ENCODE measurements at places on chromosomes 3 and 15.

DNA sequence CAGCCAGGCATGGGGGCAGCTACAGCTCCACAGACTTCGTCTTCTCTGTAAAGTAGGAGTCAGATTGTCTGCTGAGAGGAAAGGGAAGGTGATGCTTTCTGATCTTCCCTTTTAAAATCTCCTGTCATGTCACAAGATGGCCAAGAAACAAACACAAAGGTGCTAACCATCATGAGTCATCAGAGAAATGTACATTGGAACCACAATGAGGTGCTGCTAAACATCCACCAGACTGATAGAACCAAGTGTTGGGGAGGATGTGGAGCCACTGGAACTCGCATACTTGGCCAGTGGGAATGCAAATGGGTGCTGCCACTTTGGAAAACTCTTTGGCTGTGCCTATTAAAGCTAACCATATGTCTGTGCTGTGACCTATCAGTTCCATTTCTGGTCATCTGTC lies 268.8 kb downstream of the SLCO3A1 start:
- DNase-seq = no peak

- no peak for DNase-seq
Observed at GRCh38 chr15:90031231-90031791, 30.2 kb downstream of the ZNF710 start.

- no peak for DNase-seq
Observed at GRCh38 chr3:4448187-4448586, 18.9 kb downstream of the SUMF1 start.

- no peak for DNase-seq
Observed at GRCh38 chr3:89955156-89955555, 847.7 kb downstream of the EPHA3 start.

DNA sequence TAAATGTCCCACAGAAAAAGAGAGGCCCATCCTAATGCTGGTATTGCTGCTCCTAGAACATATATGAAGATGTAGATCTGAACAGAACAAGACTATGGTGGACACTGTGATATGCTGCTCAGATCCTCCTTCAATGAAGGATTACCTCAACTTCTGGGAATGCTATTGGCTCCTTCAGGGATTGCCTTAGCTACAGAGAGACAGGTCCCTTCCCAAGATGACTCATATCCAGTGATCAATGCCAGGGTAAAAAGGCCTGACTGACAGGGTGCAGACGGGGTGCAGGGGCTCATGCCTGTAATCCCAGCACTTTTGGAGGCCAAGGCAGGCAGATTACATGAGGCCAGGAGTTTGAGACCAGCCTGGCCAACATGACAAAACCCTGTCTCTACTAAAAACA lies 20.5 kb upstream of the STAG1 start:
- no peak for DNase-seq

- DNase-seq = no peak
Observed at GRCh38 chr15:45384700-45385099, 6.4 kb upstream of the GATM start.

DNA sequence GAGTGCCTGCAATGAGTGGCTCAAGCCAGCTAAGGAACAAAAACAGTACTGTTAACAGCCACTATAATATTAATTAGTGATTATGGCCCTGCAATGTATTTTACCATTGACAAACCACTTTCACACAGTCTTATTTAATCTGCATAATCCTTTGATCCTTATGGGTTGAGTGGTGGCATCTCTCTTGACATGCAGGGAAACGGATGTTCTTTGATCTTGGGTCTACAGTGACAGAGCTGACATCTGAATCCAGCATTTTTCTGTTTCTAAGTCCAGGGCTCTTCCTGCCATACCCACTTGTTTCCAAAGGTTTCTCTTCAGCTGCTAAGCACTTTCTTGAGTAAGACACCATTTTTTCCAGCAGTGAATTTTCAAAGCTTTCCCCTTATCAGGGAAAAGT lies 277.7 kb upstream of the ROPN1 start:
- no peak for DNase-seq

- no peak for DNase-seq
Observed at GRCh38 chr3:185402561-185402960, 39.6 kb downstream of the MAP3K13 start.

DNA sequence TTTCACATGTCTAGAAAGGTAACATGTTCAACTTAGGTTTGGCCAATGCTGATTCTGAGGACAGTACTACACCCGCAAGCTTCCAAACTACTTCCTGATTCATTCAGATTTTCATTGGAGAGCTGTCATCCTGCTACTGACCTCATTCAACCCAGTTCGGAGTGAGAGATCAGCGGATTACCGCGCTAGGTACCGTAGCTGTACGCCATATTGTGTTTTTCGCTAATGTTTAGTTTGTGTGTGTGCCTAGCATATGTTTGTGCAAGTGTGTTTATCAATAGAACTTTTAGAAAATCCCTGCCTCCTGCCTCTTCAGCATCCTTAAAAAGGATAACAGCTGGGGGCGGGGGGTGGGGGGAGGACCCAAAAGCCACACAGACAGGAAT lies 1.1 kb downstream of the ZBTB20 start:
- DNase-seq = peak; percentile 39

GRCh38 chr15:38028869-38029268 lies 94.4 kb downstream of the TMCO5A start:
- DNase-seq = no peak

DNA sequence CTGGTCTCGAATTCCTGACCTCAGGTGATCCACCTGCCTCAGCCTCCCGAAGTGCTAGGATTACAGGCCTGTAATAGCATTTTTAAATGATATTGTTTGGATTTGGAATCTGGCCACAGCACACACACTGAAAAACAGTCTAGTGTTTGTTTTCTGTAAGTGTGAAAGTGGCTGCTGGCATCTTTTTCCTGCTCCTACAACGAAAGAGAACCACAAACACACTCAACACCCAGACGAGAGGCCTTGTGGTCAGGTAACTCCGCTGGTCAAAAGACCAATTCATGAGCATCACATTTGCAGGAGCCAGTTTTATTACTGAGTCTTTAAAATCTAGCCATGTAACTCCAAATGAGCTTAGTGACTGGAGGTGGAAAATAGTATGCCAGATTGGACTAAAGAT lies 50.2 kb downstream of the IMPG2 start:
- DNase-seq = no peak

GRCh38 chr3:119409844-119410243 lies 53.6 kb downstream of the TMEM39A start:
- no peak for DNase-seq

DNA sequence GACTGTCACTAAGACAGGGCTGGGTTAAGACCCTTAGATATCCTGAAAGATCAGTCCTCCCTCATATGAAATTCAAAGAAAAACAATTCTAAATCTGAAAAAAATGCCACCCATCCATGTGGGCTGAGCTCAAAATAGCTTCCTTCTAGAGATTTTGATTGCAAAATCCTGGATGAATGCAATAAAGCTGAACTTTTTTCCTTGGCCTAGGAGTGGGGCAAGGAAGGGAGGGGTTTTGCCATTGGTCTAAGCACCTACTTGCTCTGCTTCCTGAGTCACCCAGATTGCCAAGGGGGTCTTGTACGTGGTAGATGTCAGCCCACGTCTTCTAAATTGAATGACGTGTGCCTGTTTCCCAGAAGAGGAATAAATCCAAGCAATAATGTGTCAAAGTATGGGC lies 15.3 kb upstream of the SMAD3 start:
- no peak for DNase-seq

DNA sequence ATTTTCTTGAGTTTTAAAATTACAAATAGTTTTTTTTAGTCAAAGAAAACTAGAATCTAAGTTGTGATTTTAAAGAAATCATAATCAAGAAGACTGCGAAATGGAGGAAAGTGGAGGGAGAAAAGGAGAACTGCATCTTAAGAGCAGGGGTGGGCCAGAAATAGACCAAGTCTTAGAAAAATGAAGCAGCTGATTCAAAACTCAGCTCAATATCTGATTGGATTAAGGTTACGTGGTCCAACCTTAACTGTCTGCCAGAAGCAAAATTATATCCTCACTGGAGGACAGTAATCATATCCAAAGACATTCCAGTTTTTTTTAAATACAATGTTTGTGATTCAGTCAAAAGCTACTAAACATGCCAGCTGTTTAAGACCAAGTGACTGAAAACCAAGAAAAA lies 41.4 kb downstream of the CHSY1 start:
- no peak for DNase-seq

GRCh38 chr15:52567871-52568600 lies 794 bp downstream of the ARPP19 start:
- peak; percentile 55 for DNase-seq

- no peak for DNase-seq
Observed at GRCh38 chr3:63905731-63906620, 6.2 kb downstream of the SCAANT1 start.

- no peak for DNase-seq
Observed at GRCh38 chr3:187783098-187783497, 37.8 kb upstream of the BCL6 start.

- no peak for DNase-seq
Observed at GRCh38 chr3:36409862-36410261, 29.6 kb downstream of the STAC start.

- DNase-seq = no peak
Observed at GRCh38 chr15:34331809-34332208, 5.8 kb downstream of the SLC12A6 start.

DNA sequence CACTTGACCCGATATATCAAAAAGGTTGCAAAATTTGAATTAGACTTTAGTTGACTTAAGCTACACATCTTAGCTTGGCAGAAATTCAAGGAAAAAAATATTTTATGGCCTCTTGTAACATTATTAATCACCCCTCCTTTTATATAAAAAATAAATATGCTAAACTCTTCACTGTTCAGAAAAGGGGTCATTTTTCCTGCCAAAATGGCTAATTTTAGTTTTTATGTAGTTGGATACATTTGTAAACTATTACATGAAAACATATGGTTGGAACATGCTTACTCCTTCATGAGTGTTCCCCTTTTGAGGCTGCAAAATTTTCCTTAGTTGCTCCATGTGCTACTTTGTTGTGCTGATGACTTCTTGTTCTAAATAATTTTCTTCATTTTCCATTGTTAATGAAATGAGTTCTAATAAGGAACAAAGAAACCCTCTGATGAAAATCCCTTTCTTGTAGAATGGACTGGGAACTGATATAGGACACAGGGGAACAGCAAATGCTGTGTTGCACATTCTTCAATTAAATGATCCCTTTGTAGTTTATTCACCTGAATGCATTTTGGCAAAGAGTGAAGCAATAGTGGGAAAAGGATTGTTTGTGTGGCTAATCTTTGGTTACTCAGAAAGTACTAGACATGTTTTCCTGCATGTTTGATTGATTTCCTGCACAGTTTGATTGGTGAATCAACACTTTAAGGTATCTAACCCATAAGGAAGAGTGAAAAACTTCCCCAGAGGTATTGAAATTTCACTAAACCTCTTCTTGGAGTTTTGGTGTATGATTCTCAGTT lies 349.3 kb downstream of the TIGIT start:
- no peak for DNase-seq

- DNase-seq = no peak
Observed at GRCh38 chr3:59788133-59788532, 738.3 kb upstream of the CFAP20DC start.

- no peak for DNase-seq
Observed at GRCh38 chr3:156150434-156151066, 30.2 kb downstream of the KCNAB1 start.

DNA sequence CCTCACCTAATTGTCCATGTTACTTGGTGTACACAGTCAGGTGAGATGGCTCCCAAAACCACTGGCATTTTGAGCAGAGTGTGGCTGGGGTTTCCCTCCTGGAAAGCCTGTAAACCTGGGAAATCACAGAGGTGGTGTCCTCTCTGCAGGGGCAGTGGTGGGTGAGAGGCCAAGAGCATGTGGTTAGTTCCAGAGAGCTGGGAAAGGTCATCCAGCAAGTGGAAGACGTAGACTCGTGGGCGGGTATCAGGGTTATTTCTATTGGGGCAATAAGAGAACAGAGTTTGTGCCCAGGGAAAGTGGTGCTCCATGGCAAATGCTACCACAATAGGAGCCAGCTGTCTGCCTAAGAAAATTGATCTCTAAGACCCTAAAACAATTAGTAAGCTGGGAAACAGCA lies 44.6 kb upstream of the LIMD1 start:
- no peak for DNase-seq

DNA sequence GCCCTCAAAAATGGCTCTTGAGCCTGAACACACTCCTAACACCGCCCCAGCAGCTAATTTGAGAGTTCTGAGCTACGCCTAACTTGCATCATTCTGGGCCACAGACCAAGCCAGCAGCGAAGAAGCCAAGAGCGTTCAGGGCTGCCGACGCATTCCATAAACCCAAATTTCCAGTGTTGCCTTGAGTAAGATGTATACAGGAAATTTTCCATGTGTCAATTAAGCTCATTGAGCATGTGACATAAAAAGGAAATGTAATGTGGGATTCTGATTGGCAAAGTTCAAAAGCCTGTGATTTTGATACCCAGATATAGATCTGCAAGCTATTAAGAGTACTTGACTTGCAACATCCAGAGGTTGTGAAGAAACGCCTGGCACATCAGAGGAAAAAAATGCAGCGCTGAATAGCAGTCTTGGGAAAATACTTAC lies 148.6 kb upstream of the NR2F2 start:
- DNase-seq = no peak

DNA sequence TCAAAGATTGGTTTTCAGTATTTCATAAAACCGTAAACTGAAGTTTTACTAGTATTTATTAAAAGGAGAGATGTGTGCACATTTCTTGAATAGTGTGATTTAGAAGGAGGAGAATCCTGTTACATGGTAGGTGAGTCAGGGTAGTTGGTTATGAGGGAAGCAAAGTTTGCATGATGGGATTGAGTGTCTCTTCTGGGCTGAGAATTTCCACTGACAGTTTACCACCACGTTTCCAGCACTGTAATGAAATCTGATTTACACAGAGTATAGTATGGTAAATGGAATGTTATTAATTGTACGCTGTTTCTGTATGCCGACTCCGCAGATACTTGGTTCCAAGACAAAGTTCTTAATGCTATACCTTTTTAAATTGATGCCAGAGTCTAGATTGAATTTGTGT lies 1.6 kb downstream of the NECTIN3 start:
- no peak for DNase-seq

GRCh38 chr3:135329479-135329878 lies 534.4 kb downstream of the EPHB1 start:
- no peak for DNase-seq

DNA sequence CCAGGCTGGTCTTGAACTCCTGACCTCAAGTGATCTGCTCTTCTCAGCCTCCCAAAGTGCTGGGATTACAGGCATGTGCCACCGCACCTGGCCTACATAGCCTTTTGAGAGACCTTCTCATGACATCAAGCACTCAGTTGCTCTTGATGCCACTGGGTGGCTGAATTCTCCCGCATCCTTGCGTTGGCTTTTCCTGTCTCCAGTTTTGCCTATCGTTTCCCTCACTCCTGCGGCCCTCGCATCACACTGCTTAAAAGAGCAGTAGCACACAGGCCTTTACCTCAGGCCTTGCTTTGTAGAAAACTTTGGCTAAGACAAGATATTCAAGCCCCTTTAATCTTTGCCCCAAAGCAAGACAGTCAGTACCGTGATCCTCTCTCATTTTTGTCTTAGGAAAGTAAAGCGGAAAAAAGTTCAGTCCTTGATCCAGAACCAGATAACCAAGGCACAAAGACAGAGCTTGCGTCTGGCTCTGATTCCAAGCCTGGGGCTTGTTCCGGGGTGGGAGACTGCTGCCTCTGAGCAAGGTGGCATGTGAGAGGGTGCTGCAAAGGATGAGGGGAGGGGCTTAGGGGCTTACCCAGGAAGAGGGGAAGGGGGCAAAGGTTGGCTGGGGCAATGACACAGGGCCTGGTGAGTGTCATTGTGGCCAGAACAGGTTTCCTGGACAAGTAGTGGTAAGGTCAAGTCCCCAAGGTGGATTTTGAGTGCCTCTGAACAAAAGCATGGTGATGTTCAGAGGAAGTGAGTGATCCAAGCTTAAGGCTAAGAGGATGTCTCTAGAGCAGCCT lies 175.0 kb upstream of the TLE3 start:
- no peak for DNase-seq
